ENCODE measurements at places on chromosomes 7 and 10. TPM values are rescaled to one million over a fixed set of nuclear protein-coding genes. Genes with fewer than 3 reads are reported as not detected.

The FEZF1 gene
- total RNA-seq, result not detected

GRCh38 chr7:24834128-24834798 lies 77.0 kb upstream of the GSDME start:
- peak; percentile 19 for DNase-seq

DNA sequence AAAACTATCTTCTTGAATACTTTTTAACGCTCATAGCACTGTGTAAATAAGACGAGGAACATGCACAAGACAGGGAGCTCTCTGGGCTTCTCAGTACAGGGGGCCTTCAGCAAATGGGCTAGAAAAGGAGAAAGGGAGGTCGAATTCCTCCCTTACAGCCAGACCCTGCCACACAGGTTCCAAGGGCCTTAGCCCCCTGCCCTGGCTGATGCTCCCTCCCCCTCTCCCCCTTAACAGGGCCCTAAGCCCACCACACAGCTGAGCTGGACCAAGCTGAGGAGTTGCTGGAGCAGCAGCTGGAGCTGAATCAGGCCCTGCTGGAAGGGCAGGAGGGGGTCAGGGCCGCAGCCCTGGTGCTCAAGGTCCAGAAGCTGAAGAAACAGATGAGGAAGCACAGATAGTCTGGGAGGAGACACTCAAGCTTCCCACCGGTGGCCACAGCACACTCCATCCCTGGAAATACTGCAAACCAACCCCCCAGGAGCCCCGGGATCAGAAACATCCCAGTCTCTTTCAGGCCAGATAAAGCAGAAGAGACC lies 153.9 kb downstream of the SNX13 start:
- DNase-seq, result no peak

- DNase-seq, result no peak
Measured at GRCh38 chr10:73969224-73969841, 28.6 kb upstream of the VCL start.

GRCh38 chr10:43943119-43943817 lies 294.6 kb upstream of the ZNF32 start:
- no peak for DNase-seq

GRCh38 chr10:78899098-78899754 lies 169.5 kb upstream of the ZMIZ1 start:
- no peak for DNase-seq
